ENCODE measurements at places on chromosomes 11 and 22.

GRCh38 chr11:14742849-14743559 lies 99.4 kb downstream of the PDE3B start:
- no peak for DNase-seq

DNA sequence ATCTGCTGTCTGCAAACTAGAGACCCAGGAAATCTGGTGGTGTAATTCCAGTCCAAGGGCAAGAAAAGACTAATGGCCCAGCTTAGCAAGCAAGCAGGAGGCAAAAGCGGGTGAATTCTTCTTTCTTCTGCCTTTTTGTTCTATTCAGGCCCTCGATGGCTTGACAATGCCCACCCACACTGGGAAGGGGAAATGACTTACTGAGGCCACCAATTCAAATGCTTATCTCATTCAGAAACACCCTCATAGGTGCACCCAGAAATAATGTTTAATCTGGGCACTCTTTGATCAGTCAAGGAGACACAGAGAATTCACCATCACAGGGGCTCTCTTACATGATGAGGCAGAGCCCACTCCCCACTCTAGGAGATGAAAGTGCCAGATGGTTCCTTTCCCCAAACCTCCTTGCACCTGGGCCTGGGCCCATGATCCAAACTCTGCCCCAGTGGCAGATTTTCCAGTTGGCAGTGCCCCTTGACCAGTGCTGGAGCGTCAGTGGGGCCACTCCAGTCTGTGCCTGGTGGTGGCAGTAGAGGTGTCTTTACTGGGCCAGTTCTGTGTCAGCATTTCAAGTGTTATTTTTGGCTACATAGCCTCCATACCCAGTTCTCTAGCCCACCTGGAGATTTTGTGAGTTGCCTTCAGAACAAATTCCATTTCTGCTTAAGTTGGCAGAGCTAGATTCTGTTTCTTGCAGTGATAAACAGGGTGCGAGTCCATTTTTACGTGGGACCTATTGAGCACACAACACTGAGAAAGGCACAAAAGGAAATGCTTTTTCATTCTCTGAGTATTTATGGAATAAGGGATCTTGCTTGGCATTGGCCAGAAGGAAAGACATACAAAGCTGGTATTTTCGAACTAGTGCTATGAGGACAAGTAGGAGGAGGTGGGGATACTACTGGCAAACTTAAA lies 7.5 kb downstream of the ELMOD1 start:
- no peak for DNase-seq

- no peak for DNase-seq
Measured at GRCh38 chr11:111569476-111569875, 29.0 kb downstream of the LAYN start.

GRCh38 chr11:7490054-7490453 lies 4.7 kb downstream of the OLFML1 start:
- DNase-seq = no peak

- DNase-seq = no peak
Measured at GRCh38 chr22:23187211-23187610, 6.9 kb downstream of the BCR start.

DNA sequence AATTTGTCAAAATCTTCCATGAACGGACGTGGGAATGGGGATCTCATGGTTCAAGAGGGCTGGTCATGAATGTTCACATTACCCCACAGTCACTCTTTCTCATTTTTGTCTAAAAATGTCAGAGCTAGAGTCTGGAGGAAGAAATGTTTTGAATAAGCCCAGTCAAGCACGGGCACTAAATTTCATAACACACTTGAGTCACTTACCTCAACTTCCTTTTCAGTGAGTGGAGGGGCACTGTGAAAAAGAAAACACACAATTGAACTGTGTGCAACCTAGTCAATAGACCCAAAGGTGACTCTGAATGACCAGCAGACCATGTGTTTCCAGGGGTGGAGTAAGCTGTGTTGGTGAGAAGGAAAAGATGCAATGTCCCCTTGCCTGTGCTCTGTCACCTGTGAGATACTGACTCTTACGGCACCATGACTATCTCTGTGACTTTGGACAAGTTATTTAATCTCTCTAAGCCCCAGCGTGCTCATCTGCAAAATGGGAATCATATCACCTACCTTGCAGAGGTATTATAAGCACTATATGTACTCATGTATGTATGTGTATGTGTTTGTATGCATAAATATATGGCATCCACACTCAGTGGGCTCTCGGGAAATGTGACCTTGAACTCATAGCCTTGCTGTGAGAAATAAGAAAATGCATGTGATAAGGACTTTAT lies 38.2 kb upstream of the LYVE1 start:
- DNase-seq = no peak

Data from activated T-helper 1 cell treated with Interleukin-2 at 50 U/mL for 16 hours (primary cell).